ENCODE measurements at places on chromosomes 3 and 15.
A peak's percentile ranks its signal among the peaks of the same experiment; 100 is the strongest.

- peak; percentile 77 for DNase-seq
Observed at GRCh38 chr3:124559846-124560574, 170.2 kb upstream of the UMPS start.

DNA sequence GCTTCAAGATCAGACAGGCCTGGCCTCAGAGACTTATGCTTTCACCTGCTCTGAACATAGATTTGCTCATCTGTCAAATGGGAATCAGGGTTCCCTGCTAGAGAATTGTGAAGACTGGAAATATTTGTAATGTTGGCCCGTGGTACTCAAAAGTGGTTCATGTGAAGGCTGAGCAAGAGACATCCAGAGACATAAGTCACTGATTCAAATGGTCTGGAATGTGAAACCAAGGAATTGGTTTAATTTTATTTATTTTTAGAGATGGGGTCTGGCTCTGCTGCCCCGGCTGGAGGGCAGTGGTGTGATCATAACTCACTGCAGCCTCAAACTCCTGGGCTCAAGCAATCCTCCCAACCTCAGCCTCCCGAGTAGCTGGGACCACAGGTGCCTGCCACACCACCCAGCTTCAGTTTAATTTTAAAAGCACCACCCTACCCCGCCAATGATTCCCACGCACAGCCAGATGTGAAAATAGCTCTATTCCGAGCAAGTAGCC, 60.1 kb downstream of the DAPK2 start:
- no peak for DNase-seq

DNA sequence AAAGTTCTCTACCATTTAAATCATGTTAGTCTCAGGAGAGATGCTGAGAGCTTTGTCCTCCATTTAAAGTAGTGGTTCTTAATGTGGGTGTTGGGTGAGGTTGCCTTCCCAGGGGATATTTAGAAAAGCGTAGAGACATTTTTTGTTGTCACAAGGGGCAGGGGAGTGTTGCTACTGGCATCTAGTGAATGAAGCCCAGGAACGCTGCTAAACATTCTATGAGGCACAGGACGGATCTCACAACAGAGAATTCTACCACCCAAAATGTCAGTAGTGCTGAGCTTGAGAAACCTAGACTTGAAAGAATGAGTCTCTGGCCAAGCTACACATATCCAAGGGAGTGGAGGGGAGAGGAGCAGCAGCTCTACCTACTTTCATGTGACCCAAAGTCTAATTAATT, 60.7 kb upstream of the CTNNB1 start:
- no peak for DNase-seq

- no peak for DNase-seq
Observed at GRCh38 chr15:85691350-85692240, 103.1 kb downstream of the KLHL25 start.

GRCh38 chr3:26381411-26381810, 241.2 kb upstream of the LRRC3B start:
- no peak for DNase-seq

- no peak for DNase-seq
Observed at GRCh38 chr15:93213281-93213680, 124.3 kb upstream of the RGMA start.
